Activated naive CD4-positive, alpha-beta T cell (primary cell): ENCODE measurements at places on chromosomes 2 and 18.

DNA sequence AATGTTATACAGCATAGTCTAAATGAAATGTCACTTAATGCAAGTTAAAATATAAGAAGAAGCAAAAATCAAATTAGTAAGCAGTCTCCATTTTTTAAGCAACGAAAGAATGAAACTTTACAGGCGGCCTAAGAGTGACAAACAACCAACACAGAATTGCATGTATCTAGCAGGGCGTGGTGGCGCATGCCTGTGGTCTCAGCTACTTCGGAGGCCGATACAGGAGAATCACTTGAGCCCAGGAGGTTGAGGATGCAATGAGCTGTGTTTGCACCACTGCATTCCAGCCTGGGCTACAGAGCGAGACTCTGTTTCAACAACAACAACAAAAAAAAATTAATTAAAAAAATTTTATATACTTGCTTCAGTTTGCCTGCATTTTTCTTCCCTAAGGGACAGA is 16.6 kb downstream of the RBMS1 start:
- DNase-seq: no peak

DNA sequence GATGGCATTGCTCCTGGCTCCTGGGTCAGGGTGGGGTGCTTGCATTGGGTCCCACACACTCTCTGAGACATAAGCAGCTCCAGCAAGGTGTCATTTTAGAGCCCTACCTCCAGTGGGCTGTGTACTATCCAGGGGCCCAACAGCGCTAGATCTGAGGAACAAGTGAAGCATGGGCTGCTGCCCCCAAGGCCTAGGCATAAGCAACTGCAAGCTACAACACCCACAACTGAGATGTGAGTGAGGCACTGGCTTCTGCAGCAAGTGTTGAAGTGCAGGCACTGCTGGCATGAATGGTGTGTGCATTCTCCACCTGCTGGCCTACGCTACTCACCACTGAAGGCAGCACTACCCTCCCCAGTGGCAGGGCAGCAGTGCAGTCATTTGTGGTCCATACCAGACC is 81.0 kb upstream of the STK39 start:
- DNase-seq: no peak

DNA sequence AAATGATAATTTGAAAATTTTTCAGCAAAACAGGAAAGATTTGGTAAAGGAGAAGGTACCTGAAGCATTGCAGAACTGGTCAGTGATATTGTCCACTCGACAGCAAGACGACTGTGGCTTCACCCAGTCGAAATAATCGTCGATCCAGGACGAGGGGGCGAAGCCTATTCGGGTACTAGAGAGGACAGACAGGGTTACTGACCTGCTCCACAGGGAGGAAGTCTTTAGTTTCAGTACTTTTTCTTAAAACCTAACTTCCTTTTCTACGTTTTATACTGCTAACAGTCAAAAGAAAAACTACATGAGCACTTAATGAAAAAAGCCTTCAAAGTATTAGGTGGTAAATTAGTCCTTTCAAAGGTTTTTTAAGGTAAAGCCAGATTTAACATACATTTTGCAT is 36.0 kb downstream of the RMC1 start:
- DNase-seq: no peak

DNA sequence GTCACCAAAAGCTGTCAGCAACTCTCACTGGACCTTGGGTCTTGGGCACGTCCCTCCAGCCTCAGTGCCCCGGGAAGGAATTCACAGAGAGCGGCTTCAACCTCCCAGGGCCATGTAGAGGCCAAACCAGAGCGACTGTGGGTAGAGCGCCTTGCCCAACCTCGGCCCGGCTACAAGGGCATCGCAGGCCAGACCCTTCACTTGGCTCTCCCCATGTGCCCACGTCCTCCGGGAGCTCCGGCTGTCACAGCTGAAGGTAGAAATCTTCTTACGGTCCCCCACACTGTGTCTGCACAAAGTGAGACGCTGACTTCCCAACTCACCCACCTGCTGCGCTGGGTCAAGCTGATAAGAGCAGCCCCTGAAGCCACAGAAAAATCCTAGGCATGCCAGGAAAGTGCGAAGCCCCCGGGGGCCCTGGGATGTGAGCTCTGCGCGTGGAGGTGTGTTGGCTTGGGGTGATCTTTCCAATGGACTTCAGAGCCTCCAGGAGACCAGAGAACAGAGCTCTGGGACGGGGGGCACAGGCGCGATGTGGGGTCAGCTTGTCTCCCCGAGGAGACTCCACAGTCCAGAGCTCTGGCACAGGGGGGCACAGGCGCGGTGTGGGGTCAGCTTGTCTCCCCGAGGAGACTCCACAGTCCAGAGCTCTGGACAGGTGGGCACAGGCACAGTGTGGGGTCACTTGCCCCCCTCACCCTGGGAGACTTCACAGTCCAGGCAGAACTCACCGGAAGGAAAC is 105.5 kb downstream of the RTP5 start:
- DNase-seq: no peak

DNA sequence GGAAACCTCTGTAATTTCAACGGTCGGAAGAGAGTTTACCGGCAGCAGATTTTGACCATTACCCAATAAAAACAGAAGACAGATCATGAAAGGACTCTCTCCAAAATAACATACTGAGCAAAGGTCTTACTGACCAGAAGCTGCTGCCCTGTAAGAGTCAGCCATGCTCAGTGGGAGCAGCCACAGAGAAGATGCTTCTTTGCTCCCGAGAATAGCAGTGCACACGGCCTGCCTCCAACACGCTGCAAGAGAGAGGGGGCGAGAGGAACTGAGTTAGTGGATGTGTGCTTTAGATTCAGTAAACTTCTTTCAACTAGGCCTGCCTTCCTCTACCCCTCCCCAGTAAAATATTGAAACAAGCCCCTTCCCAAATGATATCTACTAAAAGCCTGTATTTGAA is 103.7 kb downstream of the NCK2 start:
- DNase-seq: no peak

GRCh38 chr18:2981212-2981728 is 31.7 kb downstream of the LPIN2 start:
- no peak for DNase-seq

DNA sequence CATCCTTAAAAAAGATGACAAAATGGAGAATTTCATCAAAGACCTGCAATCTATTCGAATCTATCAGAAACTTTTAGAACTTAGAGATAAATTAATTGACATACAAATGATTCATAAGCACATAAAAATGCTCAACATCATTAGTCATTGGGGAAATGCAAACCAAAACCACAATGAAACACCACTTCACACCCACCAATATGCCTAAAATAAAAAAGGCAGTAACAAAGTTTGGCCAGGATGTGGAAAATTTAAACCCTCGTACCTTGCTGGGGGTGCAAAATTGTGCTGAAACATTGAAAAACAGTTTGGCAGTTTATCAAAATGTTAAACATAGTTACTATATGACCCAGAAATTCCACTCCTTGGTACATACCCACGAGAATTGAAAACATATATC is 11.5 kb upstream of the EIF2AK3 start:
- no peak for DNase-seq

GRCh38 chr2:43029186-43029585 is 197.2 kb downstream of the ZFP36L2 start:
- DNase-seq: no peak

- DNase-seq: no peak
Measured at GRCh38 chr18:50721451-50722120, 98.2 kb downstream of the MRO start.

DNA sequence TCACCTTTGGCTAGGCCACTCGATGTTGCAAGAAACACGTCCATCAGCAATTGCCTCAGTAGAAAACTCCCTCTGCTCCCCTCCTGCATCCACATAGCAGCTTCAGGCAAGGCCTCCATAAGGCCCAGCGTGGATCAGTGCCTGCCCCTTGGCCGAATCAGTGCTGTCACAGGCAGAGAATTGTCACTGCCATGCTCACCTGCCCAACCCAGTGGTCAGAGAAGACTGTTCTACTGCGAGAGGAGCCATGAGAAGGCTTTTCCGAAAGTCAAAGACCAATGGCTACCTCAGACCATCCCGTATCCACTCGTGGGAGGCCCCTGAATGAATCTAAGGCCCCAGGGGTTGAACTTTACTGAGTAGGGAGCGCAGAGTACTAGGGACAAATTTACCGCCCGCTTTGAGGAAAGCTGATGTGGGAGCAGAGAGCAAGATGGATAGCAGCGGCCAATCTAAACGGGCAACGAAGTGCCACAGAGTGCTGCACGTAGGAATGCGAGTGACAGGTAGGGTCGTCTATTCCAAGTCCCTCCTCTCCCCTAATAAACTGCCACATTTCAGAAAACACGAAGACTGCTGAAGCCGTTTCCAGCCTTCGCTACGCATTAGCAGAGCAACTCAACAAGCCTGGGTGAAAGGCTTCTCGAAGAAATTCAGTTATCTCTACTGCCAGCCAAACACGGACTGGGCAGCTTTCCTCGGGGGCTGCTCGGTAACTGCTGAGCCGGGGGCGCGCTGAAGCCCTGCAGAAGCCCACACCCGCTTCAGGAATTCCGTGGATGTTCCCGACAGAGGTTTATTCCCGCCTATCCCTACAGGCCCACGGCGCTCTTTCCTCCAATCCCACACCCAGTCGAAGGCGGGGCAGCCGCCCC is 968 bp upstream of the RALBP1 start:
- DNase-seq: no peak

GRCh38 chr2:226874749-226875148 is 38.9 kb downstream of the RHBDD1 start:
- no peak for DNase-seq

DNA sequence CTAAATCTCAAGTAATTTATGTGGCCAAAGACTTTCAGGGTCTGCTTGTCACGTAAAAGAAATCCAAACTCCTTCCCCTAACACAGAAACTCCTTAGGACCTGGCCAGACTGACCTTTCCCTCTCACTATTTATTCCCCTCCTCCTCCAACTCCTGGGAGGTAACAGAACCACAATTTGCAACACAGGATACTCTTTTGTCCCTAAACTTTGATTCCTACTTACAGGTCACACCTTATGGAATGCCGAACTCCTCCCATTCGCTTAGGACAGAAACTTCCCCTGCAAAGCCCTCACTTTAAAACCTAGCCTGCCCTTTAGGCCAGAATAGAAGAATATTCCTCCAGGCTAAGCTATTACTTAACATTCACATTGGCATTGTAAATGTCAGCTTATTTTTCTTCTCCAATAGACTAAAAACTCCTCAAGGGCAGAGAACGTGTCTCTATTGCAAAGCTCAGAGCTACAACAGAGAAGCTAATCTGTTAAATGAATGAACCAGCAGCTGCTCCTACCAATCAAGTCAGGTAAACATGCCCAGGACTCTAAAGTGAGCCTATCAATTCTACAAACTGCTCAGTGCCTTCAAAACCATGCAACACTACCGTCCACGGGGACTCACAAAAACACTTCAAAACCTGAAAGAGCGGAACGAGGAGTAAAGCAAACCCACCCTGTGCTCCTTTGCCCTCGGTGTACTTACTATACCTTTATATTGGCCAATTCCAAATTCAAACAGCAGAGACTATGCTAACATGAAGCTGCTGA is 6.1 kb downstream of the INO80D start:
- no peak for DNase-seq

DNA sequence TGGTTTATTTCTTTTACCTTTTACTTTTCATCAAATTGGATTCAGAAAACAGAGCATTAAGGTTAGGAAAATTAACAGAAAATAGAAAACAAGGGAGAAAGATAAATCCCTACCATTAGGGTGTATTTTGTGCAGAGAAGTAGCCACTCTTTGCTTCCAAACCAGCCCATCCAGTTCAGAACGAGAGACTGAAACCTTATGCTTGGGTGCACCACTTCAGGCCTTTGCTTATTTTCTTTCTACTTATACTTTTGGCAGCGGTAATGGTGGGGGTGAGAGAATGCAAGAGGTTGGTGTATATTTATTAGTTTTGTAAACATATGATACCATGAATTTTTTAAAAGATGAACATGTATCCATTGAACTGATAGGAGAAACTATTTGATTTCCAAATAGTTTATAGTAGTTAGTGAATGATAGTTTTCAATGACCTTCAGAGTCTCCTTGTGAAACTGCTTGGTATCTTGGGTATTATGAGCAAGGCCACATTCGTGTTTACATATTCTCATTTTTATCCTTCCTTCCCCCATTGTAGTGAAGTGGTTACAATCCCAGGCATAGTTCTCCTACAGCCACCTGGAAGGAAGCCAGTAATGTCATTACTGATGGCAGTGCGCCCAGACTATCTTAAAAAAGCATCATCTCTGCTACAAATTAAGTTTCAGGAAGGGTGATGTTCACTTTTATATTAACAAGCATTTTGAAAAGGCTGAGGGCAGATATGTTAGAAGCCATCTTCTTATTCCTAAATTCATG is 60.8 kb downstream of the MFSD6 start:
- no peak for DNase-seq

- no peak for DNase-seq
Measured at GRCh38 chr18:23716516-23716915, 27.3 kb downstream of the LAMA3 start.

DNA sequence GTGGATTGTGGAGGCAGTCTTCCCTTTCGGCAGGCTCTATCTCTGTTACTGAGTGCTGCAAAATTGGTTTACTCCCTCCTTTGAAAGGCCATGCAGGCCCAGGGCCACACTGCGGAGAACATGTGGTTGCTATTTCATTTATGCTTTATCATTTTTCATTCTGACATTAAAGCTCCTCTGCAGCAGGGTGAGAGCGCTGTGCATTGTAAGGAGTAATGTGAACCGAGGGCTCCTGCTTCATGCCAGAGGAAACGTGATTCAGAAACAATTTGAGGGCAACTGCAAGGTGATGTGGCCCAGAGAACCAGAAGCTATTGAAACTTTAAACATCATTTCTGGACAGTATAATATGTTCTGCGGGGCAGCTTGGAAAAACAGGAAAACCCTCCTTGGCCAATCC is 341.6 kb upstream of the NT5C1B start:
- no peak for DNase-seq

DNA sequence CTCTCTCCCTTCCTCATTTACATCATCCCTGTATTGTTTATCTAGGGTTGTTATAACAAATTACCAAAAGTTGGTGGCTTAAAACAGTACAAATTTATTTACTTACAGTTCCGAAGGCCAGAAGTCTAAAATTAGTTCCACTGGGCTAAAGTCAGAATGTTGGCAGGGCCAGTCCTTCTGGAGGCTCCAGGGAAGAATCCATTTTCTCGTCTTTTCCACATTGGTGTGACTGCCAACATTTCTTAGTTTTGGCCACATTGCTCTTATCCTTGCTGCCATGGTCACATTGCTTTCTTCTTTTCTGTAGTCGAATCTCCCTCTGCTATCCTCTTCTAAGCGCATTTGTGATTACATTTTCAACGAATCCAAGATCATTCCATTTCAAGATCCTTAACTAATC is 34.7 kb downstream of the ICOS start:
- no peak for DNase-seq

GRCh38 chr2:241081190-241081642 is 20.9 kb downstream of the MTERF4 start:
- no peak for DNase-seq

- no peak for DNase-seq
Measured at GRCh38 chr2:792687-793086, 115.5 kb upstream of the TMEM18 start.

GRCh38 chr2:113084249-113085000 is 16.7 kb downstream of the IL1F10 start:
- no peak for DNase-seq

DNA sequence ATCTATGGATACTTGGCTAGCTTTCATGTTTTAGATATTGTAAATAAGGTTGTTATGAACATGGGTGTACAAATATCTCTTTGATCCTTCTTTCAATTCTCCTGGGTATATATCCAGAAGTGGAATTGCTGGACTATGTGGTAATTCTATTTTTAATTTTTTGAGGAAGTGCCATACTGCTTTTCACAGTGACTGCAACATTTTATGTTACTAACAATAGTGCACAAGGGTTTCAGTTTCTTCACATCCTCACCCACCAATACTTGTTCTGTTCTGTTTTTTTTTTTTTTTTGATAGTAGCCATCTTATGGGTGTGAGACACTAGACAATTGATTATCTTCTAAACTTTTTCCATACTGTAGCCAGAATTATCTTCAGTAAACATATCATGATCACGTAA is 17.3 kb upstream of the NEUROD1 start:
- DNase-seq: no peak
